T-cell (primary cell): ENCODE measurements at places on chromosomes 11 and 22.
A peak's percentile ranks its signal among the peaks of the same experiment; 100 is the strongest.

DNA sequence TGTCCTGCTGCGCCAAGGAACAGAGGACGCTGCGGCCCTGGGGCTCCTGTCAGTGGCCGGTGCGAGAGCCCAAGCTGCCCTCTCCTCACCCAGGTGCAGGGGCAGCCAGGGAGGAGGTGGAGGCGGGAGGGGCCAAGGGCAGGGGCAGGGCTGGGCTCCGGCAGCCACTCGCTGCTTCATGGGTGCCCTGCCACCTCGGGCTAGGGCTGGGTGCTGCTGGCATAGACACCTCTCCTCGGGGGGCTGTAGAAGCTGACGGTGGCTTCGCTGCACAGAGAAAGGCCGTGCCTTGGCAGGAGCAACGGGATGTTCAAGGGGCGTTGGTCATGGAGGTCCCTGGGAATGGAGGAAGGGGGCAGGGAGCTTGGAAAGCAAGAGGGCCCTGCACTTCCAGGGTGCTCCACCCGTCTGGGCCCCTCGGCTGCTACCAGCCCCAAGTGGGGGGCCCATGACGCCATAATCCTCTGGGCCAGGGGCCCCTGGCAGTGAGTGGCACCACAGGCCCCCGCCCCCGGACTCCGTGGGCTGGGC, 1.6 kb upstream of the TBX1 start:
- no peak for DNase-seq

DNA sequence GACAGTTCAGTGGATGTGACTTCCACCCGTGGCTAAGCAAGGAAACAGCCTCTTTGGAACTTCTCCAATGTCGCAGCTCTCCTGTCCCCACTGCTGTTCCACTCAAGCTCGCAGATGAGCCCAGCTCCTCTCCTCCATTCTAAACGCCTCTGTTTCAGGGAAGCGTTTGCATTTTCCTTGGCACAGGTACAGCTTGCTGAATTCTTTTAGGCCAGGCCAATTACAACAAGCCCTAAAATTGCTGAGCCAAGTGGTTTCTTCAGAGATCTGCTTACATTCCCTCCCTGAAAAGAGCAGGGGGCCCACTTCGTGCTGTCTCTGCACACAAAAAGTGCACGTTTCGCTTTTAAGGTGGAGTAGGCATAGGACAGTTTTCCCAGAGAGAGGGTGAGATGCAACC, 91.5 kb upstream of the BLID start:
- DNase-seq: no peak

- DNase-seq: no peak
These were observed 22.7 kb upstream of the PLEKHA7 start for GRCh38 chr11:17036666-17037658.

DNA sequence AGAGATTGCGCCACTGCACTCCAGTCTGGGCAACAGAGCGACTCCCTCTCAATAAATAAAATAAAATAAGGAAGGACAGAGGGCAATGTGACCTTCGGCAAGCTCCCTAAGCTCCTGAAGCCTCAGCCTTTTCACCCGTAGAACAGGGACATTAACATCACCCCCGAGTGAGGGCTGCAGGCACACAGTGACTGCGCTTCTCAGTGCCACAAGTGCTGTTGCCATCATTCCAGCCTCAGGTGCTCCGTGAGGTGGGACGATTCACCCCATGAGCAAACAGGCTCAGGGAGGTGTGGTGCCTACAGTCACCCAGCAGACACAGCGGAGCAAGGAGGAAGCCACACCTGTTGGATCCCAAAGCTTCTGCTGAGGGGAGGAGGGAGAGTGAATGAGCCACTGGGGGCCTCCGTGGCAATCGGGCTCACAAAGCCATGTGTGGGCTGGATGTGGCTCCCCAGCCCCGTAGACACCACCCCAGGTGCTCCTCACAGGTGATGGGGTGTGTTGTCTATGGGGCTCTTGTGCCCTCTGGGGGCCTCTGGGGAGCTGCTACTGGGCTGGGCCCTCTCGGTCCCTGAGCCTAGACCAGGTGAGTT, 9.1 kb upstream of the TCF20 start:
- DNase-seq: no peak

- no peak for DNase-seq
These were observed 87.8 kb upstream of the PRDM11 start for GRCh38 chr11:45058647-45058950.

GRCh38 chr11:88597387-88597786, 259.9 kb upstream of the CTSC start:
- DNase-seq: no peak

- no peak for DNase-seq
These were observed 54.6 kb downstream of the POLD3 start for GRCh38 chr11:74646954-74647353.

DNA sequence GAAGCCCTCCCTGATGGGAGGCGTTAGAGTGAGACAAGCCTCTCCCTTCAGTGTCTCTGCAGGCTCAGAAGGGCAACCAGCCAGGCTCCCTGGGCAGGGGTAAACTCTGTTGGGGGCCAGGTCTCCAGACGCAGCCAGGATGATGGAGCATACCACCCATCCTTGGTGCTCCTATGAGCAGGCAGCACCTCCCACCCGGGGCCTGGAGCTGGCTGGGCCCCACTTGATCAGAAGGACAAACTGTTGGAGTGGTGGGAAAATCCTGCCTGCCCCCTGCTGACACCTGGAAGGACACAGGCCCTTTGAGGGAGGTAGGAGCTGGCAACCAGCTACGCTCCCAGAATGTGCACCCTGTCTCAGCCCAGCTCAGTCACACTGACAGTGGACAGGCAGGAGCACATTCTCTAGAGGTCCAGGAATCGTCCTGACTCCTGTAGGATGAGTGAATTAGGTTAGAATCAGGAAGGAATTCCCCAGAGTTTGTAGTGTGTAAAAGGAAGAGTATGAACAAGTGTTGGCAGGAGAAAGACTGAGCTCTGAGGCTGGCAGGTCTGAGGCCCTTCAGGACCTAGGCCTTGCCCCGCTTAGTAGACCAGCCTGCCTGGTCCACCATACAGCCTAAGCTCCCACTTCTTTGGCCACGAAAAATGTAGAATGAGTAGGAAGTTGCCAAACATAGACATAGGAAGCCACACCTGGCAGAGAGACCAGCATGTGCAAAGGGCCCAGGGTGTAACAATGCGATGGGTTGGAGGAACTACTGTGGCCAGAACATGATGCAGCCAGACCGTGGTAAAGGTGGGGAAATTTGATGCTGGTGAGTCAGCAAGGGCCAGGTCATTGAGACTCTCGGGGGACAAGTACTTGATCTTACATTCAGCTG, 19.1 kb downstream of the ARHGEF17 start:
- DNase-seq: no peak

- no peak for DNase-seq
These were observed 1.2 kb downstream of the BET1L start for GRCh38 chr11:206002-206384.

DNA sequence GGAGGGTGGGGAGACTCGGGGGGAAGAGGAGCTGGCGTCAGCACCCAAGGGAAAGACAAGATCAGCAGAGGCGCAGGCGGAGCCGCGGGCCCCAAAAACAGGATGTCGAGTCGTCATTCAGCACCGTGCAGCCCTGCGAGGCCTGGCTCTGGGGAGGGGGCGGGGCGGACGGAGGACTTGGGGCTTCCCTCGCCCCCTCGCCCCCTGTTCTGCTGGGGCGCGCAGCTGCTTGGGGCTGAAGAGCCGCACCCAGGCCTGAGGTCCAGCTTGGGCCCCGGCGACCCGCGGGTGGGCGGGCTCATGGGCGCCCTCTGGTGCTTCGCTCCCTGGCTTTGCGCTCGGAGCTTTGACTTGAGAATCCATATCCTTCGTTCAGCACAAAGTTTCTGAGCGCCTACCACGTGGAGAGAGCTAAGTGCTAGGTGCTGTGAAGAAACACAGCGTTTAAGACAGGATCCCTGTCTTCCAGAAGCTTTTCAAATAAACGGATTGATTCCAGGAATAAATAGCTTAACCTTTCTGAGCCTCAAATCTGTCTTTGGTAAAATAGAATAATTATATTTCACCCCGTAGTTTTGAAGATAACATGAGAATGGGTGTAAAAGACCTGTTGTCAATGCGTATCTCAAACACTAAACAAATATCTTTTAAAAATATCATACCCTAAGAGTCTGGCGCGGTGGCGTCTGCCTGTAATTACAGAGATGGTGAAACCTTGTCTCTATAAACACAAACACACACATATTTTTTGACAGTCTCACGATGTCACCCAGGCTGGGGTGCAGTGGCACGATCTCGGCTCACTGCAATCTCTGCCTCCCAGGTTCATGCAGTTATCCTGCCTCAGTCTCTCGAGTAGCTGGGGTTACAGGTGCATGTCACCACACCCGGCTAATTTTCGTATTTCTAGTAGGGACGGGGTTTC, 929 bp upstream of the RHOG start:
- DNase-seq: peak; percentile 97

DNA sequence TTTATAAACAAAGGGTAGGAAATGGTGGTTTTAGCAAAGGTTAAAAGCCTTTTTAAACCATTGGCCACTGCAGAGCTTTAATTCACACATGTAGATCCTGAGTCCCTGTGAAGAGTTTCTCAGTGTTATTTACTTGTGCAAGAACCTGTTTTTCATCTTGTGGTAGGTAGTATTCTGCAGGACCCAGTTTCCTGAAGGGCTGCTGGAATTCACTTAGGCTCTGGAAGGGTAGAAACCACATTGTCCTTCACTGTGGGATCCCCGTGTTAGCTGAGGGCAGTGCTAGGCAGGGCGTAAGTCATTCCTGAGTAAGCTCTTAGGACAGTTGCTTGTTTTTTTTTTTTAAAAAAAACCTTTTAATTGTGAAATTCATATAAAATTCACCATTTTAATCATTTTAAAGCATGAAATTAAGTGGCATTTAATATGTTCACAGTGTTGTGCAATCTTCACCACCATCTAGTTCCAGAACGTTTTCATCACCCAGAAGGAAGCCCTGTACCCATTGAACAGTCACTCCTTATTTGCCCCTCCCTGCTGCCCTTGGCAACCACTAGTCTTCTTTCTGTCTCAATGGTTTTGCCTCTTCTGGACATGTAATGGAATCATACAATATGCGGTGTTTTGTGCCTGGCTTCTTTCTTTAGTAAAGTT, 77.7 kb downstream of the C22orf31 start:
- no peak for DNase-seq

DNA sequence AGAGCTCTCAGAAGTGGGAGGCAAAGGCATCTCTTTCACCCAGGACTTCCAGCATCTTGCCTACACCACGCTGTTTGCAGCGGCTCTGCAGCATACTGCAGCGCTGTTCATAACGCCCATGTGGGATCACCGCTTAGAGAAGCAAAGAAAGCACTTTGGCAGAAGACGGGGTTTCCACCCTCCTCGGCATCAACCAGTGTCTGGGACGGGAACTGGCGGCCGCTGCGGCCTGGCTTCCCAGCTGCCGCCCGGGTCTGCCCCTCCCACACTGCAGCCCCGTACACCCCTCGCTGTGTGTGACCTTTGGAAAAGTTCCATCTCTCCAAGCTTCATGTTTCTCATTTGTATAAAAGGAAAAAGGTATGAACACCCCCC, 545 bp upstream of the TIRAP start:
- peak; percentile 19 for DNase-seq

- DNase-seq: no peak
These were observed 125.9 kb downstream of the TEAD1 start for GRCh38 chr11:12800032-12800671.
